ENCODE measurements at places on chromosomes 6 and 20.
A peak's percentile ranks its signal among the peaks of the same experiment; 100 is the strongest.

DNA sequence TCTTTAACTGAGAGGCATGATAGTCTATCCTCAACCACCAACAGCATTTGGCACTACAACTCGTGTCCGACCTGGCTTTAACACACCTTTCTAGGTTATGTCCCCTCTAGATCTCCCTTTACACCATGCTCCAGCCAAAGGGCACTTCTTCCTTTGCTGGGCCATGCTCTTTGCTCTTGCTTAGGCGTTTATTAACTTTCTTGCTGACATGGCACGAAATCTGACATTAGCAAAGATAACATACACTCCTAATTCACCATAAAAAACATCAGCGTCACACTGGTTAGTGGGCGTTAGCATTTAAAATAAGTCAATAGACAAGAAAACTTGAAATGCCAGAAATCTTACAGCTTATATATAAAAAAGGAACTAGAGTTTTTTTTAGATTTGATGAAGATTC is 47.3 kb upstream of the ADGRG6 start:
- no peak for DNase-seq

DNA sequence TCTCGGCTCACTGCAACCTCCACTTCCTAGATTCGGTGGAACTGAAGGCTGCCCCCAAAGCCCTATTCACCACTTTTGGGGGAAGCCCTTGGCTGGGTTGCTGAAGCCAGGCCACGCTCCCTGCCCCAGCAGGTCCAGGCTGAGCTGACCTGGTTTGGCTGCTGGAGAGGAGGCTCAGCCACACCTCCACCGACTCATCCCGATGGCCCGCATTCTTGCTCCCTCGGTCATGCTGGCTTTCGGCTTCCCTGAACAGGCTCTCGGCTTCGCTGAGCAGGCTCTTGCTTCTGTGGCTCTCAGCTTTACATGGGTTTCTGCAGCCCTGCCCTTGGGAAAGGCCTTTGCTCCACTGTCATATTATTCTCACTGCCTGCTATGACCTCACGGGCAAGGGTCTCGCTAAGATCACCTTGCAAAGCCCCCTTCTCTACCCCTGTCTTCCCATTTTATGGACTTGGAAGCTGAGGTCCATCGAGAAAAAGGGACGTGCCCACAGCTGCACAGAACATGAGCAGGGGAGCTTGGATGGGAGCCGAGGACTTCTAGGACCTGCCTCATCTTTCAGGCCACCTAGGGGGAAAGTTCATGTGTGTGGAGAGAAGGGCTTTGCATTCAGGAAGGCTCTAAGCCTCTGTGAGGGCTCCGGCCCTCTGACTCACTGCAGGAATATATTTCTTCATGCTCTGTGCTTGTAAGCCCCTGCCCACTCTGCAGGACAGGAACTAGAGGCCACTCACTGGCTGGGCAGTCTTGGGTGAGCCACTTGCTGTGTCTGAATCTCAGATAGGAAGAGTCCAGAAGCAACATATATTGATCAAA is 15.6 kb downstream of the ARHGAP40 start:
- DNase-seq, result peak; percentile 70

GRCh38 chr6:144912474-144912873 is 627.3 kb downstream of the UTRN start:
- no peak for DNase-seq

GRCh38 chr6:56555438-56555872 is 87.2 kb downstream of the DST start:
- DNase-seq, result no peak

DNA sequence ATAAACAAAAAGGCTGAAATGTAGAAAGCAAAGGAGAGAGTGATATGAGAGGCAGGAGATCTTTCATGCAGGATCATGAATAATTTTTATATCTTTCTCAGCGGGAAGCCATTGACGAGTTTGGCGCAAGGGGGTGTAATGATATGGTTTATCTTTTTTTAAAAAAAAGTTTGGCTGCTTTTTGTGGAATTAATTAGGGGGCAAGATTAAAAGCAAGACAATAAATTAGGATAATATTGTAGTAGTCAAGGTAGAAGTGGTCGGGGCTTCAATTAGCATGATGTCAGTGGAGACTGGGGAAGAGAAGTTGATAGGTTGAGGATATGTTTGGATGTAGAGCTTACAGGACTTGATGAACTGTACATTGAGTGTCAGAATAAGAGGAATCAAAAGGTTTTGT is 4.0 kb downstream of the SENP6 start:
- DNase-seq, result no peak

GRCh38 chr20:13883425-13883824 is 98.6 kb downstream of the NDUFAF5 start:
- no peak for DNase-seq

DNA sequence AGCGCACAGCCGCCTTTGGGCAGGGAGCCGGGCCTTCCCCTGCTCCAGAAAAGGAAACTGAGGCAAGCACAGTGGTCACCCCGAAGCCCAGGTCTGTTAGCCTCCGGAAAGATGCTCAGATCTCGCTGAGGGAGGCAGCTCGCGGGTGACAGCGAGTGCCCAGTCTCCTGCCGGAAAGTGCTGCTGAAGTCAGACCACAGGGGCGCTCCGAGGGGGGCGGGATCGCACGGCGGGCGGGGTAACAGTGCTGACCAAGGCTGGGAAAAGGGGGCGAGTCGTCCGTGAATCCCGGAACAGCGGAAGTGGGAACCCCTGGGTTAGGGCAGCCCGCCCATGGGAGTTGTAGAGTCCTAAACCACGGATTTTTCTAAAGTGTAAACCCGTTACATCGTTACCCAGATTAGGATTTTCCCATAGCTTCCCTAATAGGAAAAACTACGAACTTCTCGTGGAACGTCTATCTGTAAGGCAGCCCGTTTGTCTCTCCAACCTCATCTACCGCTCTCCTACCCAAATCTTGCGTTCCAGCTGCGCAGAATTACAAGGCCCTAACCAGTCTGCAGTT is 504 bp downstream of the VPS16 start:
- peak; percentile 80 for DNase-seq

DNA sequence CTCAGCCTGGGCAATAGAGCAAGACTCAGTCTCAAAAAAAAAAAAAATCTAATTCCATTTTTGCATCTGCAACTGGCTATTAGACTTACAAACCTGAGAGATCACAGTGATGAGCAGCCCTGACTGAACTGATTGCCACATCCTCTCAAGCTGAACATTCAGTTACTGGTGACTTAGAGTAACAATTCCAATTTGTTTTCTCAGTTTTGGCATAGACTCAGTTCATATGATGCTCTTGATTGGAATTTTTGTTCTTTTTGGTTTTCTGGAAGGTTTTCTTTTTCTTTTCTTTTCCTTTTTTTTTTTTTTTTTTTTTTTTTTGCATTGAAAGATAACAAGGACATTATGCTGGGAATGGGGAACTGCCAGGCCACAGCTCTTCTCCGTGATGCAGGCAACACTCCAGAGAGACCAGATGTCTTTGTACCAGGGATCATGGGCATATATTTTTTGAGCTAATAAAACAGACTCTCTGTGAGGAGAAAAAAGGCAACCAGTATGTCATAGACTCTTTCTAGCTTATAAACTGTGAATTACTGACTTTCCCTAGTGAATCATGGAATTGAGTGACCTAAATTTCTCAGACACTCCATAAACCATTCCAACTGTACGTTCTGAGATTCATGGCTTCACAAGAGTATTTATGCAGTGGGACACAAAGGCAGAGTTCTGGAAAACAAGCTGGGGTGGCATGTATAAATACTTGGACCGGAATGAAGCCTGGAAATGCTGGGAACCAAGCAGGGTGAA is 86.0 kb upstream of the SLC2A12 start:
- DNase-seq, result no peak

GRCh38 chr6:155188707-155189496 is 74.9 kb upstream of the CLDN20 start:
- no peak for DNase-seq

DNA sequence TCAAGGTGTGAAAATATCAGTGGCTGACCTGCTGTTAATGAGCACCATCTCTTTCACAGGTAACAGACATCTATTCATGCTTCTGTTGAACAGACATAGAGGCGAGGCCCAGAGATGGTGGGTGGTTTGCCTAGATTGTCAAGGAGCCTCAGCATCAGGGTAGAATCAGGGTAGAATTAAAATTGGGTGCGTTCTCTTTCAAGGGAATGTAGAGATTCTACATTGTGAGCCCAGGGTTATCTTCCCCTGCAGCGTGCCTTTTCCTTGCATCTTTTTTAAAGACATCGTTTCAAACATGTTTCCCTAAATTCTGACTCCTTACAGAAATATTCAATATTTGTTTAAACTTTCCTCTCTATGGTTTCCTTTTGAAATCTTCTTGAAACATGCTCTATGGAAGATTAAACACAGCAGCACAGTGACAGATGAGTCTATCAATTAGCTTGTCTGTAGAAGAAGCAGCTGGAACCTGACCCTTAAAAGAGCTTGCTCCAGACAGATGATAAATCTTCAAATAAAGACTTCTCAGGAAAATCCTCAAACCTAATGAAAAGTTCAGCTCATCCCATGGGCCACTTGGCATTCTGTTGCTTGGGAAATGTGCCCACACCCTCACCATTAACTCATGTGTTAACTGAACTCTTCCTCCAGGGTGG is 119.8 kb downstream of the IPCEF1 start:
- DNase-seq, result no peak

- no peak for DNase-seq
Observed at GRCh38 chr6:49849213-49849907, 17.0 kb downstream of the CRISP1 start.

DNA sequence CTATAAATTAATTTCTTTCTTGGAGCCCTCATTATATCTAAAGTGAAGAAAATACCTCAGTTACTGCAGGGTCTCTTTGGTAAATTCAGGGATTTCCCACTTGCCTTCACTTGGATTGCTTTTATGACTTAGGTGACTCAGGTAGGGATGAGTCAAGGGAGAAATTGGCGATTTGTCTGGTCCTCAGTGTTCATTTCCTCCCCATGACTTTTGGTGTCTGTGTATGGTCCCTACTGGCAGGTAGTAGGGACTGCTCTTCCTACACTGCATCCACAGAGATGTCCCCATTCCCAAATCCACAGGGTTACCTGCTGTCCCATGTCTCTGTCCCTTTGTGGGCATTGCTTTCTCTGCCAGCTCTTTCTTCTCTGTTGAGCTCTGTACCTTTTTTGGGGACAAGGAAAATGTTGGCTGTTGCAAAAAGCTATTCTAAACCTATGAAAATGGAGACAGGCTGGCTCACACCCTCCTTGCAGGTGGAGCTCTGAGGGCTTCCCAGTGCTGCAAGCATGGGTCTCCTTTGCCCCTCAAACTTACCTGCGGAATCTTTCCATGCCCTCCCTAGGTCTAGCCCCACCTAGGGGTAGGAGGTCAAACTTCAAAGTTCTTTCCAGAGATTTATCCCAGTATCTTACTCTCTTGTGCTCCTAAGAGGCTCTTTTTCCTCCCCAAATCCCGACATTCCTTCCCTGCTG is 211.9 kb downstream of the ZNF217 start:
- DNase-seq, result no peak

- DNase-seq, result no peak
Observed at GRCh38 chr6:37092923-37093727, 76.8 kb upstream of the PIM1 start.

- DNase-seq, result no peak
Observed at GRCh38 chr20:20482453-20482852, 114.5 kb downstream of the INSM1 start.

- DNase-seq, result no peak
Observed at GRCh38 chr6:72623808-72624207, 1.9 kb downstream of the KCNQ5 start.

- DNase-seq, result no peak
Observed at GRCh38 chr20:22916021-22916842, 118.9 kb upstream of the SSTR4 start.

- DNase-seq, result peak; percentile 46
Observed at GRCh38 chr6:44177691-44178423, 19.2 kb downstream of the CAPN11 start.

GRCh38 chr6:13952101-13952500 is 27.3 kb downstream of the RNF182 start:
- no peak for DNase-seq

- no peak for DNase-seq
Observed at GRCh38 chr20:665276-665675, 10.3 kb downstream of the SCRT2 start.

- DNase-seq, result no peak
Observed at GRCh38 chr6:82957171-82957867, 108.3 kb downstream of the UBE3D start.

GRCh38 chr20:19079536-19080299 is 132.7 kb upstream of the SLC24A3 start:
- DNase-seq, result no peak
